ENCODE measurements at places on chromosomes 6 and 20.

DNA sequence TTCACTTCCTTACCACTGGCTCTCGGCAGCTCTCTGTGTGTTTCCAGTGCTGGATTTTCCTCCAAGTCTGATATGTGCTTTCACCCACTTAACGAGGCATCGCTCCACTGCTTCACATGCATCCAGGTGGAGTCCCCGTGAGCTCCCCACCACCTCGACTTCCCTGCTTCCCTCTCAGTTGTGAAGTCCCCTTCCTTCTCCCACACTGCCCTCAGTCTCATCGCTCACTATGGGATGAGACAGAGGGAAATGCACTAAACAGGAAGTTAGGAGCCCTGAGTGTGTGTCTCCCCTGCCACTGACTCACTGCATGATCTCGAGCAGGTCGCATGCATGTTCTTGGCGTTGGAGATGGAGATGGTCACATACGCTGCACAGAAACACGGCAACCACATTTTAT, 84.0 kb downstream of the MTHFD1L start:
- no peak for DNase-seq

DNA sequence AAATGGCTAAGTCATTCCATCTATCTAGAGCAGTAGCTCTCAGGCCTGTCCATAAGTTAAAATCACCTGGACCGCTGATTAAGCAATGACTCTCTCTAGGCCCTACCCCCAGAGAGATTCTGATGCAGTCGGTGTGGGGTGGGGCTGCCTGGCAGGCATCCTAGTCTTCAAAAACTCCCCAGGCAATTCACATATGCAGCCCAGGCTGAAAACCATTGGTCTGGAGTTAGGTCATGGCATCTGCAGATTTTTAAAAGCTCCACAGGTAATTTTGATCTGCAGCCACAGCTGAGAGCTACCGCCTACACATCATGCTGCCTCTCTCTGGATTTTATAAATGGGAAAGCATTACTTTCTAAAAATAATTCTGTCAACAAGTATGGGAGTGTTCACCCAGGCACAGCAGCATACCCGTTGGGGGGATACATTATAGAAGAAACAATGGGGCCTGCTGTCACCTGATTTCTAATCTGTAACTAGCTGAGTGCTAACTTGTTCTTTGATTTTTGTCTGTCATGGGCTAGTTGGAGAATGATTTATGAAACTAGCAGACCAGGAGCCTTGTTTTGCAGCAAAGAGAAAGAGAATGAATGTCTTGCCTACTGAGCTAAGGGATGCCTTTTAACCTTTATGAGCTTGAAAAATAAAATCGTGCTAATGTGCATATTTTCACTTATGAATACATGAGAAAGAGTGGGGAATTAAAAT, 44.1 kb upstream of the ATXN1 start:
- no peak for DNase-seq

DNA sequence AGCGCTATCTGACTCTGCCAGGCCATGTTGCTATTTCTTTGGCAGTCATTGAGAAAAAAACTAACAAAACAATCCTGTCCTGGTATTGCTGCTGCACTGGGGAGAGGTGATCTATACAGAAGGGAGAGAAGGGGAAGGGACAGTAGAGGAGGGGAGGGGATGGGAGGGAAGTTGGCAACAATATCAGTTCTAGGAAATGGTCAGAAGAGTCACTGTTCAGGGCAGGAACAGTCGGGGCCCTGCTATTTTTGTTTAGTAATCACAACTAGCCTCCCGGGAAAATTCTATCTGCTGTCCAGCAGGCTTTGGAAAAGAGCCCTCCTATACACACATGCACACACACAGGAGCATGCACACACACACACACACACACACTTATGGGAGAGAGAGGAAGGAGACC, 142.3 kb upstream of the CARMIL1 start:
- DNase-seq: no peak

- no peak for DNase-seq
Measured at GRCh38 chr6:144782634-144783033, 497.5 kb downstream of the UTRN start.

DNA sequence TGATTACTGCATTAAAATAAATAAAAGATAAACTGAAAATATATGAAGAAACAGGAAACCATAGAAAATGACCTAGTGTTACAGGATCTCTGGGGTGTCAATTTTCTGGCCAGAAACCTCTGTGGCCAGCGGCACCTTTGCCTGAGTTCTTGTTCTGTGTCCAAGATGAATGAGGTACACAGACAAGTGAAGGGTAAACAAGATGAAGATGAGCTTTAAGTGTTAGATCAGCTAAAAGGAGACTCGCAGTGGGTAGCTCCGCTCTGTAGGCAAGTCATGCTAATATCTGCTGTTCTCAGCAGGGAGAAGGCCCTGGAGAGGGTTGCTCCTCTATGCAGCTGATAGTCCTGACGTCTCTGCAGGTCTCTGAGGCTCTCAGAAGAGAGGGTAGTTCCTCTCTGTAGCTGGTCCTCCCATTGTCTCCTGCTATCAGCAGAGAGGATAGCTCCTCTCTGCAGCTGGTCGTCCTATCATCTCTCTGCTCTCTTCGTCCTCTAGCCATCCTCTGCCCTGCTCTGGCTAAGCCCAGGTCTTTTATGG, 35.9 kb upstream of the TBC1D22B start:
- no peak for DNase-seq

GRCh38 chr20:54929191-54929590, 453.8 kb downstream of the DOK5 start:
- DNase-seq: no peak

DNA sequence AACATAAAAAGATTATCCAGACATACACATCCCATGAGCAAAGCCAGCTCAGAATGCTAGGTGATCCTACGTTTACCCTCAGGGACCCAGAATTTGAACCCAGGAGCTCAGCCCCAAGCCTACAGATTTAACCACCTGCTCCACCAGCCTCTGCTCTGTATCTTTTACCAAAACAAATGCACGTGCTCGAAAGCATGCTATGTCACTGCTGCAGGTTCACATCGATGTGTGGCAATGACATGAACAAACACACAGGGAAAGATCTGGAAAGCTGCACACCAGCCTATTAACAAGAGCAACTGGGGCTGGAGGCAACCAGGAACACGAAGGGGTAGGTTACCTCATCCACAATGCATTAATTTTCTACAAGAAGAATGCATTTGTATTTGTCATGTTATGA, 32.1 kb downstream of the PREX1 start:
- no peak for DNase-seq

DNA sequence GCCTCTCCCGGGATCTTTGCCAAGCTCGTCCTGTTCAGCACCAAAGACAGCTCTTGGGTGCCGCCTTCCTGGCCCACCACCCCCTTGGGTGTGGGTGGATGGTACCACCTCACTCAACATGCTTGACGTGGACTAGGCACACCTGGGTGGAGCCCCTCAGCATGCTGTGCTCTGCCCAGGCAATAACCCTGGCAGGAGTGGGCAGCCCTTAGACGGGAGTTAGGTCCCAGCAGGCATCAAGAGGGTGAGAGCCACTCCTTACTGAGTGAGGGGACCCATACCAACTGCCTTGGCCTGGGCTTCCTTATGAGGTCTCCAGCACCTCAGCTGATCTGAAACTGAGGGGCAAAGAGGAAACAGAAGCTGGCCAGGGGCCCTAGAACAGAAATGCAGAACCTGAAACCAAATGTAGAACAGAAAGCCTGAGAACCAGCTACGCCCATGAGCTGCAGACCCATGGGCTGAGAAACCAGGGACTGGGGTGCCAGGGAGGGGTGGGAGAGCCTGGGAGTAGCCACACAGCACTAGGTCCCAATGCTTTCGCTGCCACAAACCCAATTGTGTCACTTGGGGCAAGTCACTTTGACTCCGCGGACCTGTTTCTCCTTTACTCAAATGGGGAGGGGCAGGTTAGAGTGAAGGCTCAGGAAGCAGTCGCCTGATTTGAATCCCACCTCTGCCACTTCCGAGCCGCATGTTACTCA, 2.0 kb downstream of the FGD2 start:
- DNase-seq: no peak
